ENCODE measurements at places on chromosomes 3 and 15.

DNA sequence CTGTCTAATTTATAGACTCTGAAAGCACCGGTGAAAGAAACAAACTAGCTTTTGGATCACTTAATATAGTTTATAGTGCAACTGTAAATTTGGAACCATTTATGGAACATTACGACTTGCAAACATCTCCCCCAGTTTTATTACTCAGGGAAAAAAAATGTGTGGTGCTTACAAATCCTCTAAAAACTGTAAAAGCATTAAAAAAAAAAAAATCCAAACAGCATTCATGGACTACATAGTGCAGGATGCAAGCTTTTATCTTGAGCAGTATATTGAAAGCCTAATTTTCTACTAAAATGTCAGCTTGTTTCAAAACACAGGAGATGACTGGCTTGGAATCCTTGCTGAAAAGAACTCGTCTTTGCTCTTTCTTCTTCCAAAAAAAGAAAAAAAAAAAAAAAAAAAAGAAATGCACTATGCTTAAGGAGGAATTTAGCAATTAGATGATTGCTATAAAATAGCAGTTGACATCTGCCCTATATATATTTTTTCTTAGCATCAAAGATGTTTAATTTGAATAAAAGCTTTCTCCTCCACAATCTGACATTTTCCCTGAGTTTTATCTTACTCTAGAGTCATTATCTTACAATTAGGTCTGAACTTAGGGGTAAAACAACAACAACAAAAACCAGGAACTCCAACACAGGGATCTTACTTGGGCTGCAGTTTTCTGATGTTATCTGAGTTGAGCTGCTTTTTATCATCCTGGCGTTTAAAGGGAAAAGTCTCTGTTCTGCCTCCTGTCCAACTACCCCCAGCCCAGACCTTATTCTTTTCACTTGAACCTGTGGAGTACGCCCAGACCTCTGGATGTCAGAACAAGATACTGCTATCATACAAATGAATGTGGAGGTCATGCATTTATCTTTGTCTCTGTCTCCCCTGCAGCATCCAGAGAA is 62.6 kb upstream of the PDZRN3 start:
- H3K4me3 ChIP-seq: no peak overlapping the region
- H3K27ac ChIP-seq: no peak overlapping the region
- no peaks in the 10 kb centered on the region for H3K27me3 ChIP-seq
- DNase-seq: no peak

- H3K27ac ChIP-seq: no peak overlapping the region
- H3K4me3 ChIP-seq: no peak overlapping the region
- H3K4me1 ChIP-seq: no peaks in the 10 kb centered on the region
- DNase-seq: no peak
- H3K27me3 ChIP-seq: no peaks in the 10 kb centered on the region
These were observed 472.7 kb upstream of the ARL6 start for GRCh38 chr3:97291901-97292300.

DNA sequence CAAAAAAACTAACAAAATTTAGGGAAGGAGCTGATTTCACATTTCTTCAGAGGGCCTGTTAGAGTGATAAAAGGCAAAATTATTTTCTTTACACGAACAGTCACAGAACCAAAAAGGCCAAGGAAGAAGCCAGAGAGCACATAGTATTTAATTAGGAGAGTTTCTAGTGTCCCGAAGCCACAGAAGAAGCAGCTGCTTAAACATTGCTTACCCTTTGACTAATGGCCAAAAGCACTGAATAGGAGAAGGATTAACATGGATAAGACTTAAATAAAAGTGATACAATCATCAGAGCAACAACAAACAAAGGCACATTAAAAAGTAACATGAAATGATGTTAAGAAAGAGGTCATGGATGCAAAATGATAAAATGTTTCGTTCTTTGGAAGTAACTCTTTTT is 98.6 kb downstream of the CHL1 start:
- peak overlapping the region; percentile 34 for H3K27ac ChIP-seq
- peak; percentile 15 for DNase-seq
- H3K36me3 ChIP-seq: no peaks in the 10 kb centered on the region
- no peaks in the 10 kb centered on the region for H3K27me3 ChIP-seq
- no peak overlapping the region for H3K4me3 ChIP-seq
- H3K4me1 ChIP-seq: peaks cover 4% of the 10 kb centered on the region

DNA sequence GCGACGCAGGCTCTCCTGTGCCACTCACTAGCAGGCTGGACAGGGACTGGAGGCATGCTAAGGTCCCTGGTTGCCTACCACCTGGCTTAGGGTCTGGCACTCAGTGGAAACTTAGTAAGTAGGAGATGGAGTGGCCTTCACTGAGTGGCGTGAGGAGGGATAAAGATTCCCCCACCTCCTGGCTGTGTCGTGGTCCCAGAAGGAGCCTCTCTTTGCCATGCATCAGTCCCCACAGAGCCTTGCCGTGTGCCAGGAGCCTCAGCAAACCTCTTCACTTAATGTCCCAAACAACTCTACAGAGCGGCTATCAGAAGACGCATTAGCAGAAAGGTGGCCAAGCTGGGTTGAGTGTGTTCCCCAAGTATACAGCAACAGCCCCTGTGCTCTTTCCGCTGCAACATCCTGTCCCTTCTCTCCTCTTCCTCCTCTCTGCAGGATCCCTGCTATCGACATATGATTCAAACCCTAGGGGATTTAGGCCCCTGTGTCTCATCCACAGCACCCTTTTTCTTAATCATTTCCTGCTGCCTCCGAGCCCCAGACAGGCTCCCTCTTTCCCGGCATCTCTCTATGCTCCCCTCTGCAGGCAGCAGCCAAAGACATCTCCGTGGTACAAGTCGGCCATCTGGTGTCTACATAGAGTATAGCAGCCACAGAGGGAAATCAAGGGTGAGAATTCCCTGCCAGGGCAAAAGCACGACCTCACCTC is 66.7 kb downstream of the SLC6A1 start:
- H3K27ac ChIP-seq: no peak overlapping the region
- peak; percentile 85 for DNase-seq
- peaks cover 39% of the 10 kb centered on the region for H3K27me3 ChIP-seq
- H3K36me3 ChIP-seq: no peaks in the 10 kb centered on the region
- H3K4me1 ChIP-seq: no peaks in the 10 kb centered on the region
- no peak overlapping the region for H3K4me3 ChIP-seq

DNA sequence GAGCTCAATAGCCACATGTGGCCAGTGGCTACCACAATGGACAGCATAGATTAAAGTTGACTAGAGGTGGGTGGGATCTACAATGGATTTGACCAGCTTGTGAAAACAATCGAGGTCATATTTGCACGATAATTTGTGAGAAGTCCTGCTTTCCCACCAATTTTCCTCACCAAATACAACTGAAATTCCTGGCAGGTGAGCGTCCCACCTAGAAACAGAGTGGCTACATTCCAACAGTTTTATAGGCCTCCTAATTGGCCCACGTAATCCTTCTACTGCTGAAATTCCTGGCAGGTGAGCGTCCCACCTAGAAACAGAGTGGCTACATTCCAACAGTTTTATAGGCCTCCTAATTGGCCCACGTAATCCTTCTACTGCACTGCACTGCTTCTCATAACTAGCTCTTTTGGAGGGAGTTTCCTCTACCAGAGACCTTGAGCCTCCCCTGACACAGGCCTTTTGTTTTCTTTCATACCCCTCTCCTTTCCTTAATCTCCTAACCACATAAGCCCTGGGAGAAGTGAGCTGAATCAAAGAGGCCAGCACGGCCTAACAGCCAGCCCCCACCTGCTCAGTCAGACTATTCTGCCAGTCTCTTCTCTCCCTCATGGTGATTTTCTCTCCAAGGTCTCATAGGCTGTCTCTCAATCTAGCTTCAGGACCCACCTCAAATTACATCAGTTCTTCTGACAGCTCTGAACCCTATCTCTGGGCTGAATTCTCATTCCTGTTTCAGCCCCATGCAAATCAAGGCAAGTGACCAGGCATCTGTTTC is 80.2 kb downstream of the BFSP2 start:
- H3K4me1 ChIP-seq: peaks cover 54% of the 10 kb centered on the region
- H3K36me3 ChIP-seq: no peaks in the 10 kb centered on the region
- peak overlapping the region; percentile 26 for H3K27ac ChIP-seq
- H3K27me3 ChIP-seq: no peaks in the 10 kb centered on the region
- DNase-seq: peak; percentile 82

DNA sequence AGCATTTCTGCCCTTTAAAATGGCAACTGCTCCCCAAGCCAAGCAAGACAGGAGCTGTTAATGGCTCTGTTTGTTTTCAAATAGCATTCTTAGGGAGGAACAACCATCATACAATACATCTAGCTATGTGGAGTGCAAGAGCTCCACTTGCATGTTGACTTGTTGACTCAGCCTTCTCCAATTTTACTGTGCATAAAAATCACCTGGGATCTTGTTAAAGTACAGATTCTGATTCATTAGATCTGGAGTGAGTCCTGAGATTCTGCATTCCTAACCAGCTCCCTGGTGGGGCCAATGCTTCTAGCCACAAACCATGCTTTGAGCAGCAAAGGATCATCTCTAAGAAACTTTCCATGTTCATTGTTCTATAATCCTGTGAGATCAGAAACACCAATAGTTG is 171.4 kb downstream of the THRB start:
- DNase-seq: no peak
- no peak overlapping the region for H3K27ac ChIP-seq
- no peaks in the 10 kb centered on the region for H3K27me3 ChIP-seq
- H3K36me3 ChIP-seq: no peaks in the 10 kb centered on the region
